CD4-positive, alpha-beta T cell treated with Interleukin-2 at 100 ng/mL for 4 hours (primary cell): ENCODE measurements at places on chromosomes 1 and 21.

DNA sequence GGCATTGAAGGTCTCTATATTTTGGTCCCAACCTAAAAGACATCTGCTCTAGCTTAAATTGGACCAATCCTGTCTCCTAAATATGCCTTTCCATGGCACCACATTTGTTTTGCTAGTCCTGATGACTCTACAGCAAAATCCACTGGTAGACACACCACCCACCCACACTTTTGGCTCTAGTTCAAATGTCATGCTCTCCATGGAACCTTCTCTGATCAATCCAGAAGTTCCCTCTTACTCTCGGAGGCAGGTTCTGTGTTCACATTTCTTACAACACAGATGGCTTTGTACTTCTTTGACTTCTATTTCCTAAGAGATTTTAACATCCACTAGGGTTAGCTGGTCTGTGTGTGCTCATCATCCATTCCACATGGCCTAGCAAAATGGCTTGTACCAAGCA is 151.3 kb downstream of the APP start:
- DNase-seq = no peak

DNA sequence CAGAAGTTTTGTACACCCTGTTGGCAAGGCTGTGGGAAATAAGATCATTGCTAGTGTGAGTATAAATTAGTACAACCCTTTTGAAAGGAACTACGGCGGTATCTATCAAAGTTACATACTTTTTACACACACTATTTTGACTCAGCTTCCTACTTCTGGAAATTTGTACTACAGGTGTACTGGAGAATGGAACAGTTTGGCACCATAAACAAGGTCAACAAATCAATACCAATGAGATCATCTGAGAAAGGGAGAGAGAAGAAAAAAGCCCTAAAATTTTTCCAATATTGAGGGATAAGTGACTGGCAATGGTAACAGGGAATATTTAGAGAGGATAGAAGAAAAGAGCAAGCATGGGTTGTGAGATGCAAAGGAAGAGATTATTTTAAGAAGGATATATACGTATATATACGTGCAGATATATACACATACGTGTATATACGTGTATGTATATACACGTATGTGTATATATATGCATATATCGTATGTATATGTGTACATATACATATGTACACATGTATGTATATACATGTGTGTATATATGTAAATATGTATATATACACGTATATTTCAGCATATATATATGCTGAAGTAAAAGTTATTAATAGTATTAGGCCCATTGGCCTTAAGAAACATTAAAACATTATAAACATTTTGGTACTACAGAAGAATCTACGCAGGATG is 27.6 kb downstream of the KLHL20 start:
- no peak for DNase-seq

- DNase-seq = no peak
These were observed 159.9 kb upstream of the NEGR1 start for GRCh38 chr1:72442262-72442661.

DNA sequence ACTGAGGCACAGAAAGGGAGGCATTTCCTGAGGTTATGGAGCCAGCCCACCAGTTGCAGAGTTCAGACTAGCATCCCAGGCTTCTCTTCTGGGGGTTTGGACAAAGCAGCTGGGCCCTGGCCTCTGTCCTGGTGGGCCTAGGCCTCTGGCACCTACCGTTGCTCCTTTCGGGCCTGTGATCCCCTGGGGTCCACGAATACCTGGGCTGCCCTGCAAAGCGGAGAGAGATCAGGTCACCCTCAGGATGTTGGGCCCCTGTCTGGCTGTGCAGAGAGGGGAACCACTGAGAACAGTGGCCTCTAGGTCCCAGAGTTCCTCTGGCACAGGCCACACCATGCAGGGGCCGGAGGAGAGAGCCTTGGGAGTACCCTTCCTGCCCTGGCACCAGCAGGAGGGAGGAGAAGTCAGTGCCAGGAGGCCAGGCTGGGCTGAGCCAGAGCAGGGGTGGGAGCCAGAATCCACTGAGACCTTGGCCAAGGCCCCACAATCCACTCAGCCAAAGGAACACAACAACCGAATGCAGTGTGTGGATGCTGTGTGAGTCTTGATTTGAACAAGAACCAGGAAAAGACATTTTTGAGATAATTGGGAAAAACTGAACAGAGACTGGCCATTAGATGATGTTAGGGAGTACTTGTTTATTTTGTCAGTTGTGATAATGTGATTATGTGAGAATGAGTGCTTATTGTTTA is 8.9 kb downstream of the COL9A2 start:
- DNase-seq = no peak

DNA sequence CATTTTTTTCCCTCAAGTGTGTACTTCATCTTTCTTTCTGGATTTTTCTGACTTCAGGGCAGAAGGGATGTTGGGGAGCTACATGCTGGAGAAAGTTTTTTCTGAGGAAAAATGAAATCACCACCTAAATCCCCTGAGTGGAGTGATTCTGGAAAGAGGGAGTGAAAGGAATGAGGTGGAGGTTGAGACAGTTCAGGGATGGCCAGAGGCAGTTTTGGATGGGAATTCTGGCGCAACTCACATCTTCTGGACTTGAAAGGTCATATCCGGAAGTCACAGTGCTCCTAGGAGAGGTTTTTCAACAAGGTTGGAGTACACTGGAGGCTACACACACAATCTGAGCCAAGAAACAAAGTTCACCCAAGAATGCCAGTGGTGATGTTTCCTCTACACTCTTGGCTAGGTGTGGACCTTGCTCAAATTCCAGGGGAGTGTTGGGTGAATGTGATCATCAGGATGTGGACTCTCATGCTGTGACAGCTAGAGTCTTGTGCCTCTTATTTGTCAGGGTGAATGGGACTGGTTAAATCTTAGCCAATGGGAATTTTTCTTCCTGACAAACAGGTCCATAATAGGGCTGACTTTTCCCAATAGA is 161.5 kb downstream of the HLX start:
- DNase-seq = no peak

- DNase-seq = no peak
These were observed 10.7 kb upstream of the GPR153 start for GRCh38 chr1:6271554-6271953.

DNA sequence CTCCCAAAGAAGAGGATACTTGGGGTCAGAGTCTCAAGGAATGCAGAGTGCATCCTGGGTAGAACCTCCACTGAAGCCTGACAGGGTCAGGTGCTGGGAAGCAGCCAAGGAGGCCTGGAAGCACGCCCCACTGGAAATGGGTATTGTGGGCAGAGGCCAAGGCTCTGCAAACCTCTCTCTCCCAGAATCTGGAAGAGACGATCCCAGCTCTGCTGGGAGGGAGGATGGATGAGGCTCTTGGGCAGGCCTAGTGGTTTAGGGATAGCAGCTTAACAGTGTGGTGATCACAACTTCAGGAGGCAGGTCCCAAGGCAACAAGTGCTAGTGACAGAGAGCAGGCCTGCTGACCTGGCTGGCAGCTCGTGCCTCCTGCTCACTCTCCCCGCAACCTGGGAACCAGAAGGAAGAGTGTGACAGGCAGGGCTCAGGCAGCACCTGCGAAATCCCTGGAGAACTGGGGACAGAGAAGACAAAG is 641.0 kb downstream of the PLPP3 start:
- DNase-seq = no peak

DNA sequence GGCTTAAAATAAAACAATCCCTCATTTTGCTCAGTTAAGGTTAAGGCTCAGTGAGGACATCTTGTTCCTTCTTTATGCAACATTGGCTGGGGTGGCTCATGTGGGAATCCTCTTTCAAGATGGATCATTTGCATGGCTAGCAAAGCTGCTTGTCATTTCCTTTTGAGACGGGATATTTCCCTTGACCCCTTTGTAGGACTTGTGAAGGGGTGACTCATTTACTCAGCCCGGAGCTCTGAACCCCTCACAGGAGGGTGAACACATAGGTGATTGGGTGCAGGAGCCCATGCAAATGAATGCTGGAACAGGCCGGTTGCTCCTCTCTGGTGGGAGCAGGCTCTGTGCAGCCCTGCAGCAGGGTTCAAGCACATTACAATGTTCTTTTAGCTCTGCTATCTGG is 15.8 kb upstream of the C8A start:
- no peak for DNase-seq

DNA sequence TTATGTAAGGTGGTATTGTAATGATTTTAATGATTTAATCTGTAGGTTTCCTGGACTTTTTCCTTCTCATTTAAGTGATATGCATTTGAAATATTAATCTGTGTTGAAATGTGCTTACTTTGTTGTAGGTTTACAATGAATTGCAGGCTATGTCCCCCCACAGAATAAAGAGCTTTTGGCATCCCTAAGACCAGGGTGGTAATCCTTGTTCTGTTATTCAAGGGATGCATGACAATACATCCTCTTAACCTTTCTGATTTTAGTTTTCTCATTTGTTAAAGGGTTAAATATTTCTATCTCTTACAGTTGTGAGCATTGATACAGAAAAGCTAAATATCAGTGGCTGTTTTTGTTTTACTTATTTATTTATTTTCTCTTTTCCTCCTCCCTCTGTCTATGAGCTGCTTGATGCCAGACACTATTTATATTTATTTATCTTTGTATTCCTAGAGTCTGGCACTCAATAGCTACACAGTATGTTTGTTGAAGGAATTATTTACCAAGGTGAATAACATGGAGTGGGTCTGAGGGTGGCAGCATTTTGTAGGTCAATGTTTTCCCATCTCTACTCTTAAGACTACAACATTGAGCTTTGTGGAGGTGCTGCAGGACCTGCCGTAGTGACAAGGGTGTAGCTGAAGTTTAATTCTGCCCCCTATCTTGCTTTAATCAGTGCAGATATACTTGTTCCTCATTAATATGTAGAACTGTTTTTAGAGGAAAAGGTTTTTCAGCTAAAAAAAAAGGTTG is 19.9 kb upstream of the ADGRL2 start:
- DNase-seq = no peak

GRCh38 chr1:67941746-67942145 is 108.5 kb upstream of the GNG12 start:
- DNase-seq = no peak

DNA sequence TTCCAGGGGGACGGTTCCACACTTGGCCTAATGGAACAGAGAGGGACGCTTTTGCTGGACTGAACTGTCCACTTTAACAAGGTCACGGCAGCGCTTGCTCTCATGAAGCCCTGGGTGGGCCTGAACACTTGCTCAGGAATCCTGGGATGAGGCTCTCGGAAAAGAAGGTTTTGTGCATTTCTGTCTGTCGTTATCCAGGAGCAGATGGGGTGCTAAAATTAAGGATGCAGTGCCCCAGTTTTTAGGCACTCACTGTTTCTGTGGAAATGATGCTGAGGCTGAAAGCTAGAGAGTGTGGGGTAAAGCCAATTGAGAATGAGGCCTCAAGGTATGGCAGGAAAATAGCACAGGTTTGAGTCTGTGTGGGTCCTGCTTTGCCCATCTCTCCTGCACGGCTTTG is 111.0 kb downstream of the DAB1 start:
- DNase-seq = no peak

- DNase-seq = no peak
These were observed 50.9 kb downstream of the SH3BGR start for GRCh38 chr21:39502631-39503030.

DNA sequence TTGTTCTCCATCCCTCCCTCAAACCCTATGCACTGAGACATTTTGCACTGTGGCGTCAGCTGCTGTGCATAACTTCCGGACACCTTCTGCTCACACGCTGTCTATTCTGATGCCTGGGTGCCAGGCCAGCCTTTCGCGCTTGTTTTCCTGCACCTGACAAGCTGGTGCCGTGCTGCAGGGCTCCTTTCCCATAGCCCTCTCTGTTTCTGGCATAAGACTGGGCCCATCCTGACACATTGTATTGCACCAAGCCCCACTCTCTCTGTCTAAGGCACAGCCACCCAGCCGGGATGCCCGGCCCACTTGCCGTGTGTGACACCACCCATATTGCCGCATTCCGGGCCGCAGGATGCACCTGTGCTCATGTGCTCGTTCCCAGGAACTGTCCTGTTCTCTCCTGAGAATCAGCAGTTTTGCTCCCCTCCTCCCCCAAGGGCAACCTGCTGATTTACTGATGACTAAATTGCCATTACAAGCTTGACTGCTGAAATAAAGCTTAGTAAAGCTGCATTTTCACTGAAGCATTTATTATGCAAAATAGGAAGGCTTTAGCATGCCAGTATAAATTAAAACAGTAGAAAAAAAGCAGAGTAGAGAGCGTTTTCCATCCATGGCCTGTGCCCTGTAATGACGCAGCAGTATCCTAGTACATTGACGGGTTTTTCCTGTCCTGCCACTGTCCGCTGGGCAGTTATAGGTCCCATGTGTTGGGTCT is 88.0 kb downstream of the CD247 start:
- DNase-seq = no peak

GRCh38 chr1:233151861-233152260 is 143.7 kb downstream of the PCNX2 start:
- no peak for DNase-seq

GRCh38 chr1:94805912-94806311 is 14.2 kb upstream of the SLC44A3 start:
- peak; percentile 54 for DNase-seq

DNA sequence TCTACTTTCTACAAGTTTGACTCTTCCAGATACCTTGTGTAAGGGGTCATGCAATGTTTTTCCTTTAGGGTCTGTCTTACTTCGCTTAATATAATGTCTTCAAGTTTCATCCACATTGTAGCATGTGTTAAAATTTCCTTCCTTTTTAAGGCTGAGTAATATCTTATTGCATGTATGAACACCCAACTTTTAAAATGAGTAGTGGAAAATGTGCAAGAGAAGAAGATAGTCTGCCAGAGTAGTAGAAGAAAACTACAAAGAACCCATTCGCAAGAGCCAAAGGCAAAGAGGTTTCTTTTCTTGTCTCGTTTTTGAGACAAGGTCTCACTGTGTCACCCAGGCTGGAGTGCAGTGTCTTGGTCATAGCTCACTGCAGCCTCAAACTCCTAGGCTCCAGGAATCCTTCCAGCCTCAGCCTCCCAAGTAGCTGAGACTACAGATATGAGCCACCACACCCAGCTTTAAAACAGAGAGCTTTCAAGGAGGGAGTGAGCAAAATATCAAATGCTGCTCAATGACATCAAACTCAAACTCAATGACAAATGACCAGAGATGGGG is 9.4 kb downstream of the IL23R start:
- no peak for DNase-seq

GRCh38 chr1:25758466-25759070 is 41.4 kb upstream of the SELENON start:
- DNase-seq = no peak

DNA sequence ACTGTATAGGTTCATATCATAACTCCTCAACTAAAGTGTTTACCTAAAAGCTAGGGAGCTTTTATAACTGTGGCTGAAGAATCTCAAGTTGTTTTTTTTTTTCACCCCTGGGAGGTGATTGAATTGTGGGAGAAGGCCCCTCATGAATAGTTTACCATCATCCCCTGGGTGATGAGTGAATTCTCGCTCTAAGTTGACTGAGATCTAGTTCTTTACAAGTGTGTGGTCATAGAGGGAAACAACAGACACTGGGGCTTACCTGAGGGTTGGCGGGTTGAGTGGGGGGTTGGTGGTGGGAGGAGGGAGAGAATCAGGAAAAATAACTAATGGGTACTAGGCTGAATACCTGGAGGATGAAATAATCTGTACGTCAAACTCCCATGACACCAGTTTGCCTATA is 7.9 kb upstream of the ZSCAN20 start:
- no peak for DNase-seq

DNA sequence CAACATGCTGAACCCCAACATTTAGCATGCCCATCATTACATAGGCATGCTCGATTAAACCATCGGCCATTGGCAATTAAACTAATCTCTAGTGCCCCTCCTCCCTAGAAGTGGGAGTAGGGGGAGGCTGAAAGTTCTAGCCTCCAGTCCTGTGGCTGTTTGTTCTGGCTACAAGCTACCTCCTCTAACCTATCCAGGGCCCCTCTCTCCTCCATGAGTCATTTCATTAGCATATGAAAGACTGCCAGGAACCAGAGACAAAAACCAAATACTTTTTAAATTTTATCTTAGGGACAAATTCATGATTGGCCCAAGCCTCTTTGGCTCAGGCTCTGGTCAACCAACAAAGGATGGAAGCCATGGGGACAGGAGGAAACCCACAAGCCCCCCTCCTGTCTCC is 231.1 kb downstream of the CACNA1E start:
- DNase-seq = no peak
